ENCODE measurements at places on chromosomes 6 and 20.

GRCh38 chr20:48574383-48574782, 253.4 kb downstream of the PREX1 start:
- DNase-seq: no peak

DNA sequence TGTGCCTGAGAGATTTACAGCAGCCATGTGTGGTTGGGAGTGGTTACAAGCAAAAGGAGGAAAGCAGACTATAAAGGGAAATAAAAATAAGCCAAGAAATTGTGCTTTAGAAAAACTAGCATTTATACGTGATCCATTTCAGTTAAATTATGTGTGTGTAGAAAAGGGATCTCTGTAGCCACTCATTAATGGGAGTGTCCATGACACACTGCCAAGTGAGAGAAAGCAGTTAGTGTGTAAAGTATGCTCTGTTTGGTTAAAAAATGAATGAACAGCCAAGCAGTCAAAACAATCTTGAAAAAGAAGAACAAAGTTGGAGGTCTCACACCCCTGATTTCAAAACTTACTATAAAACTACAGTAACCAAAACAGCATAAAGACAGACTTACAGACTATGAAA, 67.9 kb upstream of the GGTLC1 start:
- no peak for DNase-seq

DNA sequence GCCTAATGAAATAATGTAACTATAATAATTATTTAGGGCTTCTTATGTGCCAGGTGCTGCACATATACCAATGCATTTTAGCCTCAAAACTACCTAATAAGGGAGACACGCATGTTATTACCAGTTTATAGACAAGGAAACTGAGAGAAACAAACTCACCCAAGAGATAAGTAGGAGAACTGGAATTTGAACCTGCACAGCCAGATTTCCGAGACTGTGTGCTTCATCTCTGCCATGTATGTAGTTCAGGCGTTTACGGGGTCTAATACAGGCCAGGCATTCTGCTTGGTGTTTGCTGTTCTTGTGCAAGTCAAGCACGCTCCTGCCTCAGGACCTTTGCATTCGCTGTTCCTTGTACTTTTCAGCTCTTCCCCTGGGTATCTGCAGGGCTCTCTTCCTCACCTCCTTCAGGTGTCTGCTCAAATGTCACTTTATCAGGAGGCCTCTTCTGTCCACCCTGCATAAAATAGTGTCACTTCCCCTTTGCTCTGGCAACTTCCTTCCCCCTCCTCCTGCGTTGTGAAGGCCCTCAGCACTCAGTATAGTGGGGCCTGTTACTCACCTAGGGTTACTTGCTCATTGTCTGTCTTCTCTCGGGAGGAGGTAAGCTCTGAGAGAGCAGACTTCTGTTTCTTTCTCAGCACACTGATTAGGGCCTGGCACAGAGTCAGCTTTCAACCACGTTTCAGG, 6.1 kb upstream of the NSFL1C start:
- no peak for DNase-seq

DNA sequence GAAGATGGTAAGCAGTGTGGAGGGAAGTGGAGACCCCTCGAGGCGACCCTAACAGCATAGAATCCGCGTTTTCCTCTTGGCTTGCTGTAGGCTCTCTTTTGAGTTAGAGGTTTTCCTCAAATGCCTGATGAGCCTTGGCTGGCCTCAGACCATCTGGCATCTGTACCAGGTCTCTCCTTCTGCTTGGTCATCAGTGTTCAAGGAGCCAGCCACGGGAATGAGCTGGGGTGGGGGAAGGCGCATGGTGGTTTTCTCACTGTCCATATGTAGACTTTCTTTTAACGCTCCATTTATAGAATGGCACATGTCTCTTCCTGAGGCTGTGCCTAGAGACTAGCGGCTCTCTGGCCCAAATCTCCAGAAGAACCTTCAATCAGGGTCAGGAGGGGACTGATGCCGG, 8.1 kb upstream of the GUCA1A start:
- no peak for DNase-seq

DNA sequence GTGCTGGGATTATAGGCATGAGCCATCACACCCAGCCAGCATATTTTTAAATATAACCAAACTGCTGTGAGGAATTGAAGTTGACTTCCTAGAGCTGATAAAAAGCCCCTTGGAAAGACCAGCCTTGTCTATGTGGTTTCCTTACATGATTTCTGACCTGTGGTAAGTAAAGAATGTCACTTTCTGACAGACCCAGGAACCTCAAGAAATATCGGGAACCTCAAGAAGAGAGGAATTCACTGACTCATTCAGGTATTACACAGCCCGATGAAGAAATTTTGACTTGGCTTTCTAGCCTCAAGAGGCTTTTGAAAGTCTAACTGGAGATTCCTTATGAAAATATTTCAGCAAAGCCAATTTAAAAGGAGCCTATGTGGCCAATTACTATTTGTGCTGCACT, 71.8 kb downstream of the FOXF2 start:
- DNase-seq: no peak

DNA sequence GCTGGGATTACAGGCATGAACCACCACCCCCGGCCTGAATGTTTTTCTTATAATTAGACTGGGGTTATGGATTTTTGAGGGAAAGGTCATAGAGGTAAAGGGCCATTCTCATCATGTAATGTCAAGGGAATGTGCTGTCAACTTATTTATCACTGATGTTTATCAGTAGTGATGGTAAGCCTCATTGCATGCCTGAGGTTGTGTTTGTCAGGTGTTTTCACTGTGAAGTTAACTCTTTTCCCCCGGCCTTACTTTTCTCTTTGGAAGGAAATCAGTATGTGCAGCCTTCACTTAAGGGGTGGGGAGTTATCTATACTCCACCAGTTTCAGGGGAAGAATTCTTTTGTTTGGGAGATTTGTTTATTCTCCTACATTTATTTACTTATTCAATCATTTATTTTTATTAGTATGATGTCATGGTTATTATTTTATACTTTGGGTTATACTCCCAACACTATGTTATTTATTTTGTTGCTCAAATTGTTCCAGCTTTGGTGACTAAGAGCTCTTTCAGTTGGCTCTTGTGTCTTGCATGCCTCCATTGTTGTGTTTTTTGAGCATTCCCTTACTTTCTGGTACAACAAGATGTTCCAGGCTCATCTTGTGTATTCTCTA, 2.8 kb upstream of the SLC17A5 start:
- no peak for DNase-seq

DNA sequence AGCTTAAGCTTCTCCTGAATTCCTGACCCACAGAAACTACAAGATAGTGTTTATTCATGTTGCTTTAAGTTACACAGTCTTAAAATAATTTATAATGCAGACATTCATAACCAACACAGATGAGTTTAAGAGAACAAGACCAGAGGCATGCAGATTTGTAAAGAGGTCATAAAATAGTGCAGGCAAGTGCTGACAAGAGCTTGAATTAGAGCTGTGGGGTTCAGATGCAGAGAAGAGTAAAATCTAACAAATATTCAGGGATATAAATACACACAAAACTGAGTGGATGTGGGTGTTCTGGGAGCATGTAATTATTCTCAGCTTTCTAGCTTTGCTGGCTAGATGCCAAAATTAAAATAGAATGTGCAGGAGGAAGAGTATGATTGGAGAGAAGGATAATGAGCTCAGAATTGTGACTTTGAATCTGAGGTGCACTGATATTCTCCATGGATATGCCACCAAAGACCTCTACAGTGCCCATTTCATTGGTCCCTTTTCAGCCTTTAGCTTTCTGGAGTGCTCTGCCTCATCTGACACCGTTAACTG, 291.9 kb upstream of the SGK1 start:
- no peak for DNase-seq

- DNase-seq: no peak
Observed at GRCh38 chr6:141963543-141964295, 169.0 kb upstream of the GJE1 start.

DNA sequence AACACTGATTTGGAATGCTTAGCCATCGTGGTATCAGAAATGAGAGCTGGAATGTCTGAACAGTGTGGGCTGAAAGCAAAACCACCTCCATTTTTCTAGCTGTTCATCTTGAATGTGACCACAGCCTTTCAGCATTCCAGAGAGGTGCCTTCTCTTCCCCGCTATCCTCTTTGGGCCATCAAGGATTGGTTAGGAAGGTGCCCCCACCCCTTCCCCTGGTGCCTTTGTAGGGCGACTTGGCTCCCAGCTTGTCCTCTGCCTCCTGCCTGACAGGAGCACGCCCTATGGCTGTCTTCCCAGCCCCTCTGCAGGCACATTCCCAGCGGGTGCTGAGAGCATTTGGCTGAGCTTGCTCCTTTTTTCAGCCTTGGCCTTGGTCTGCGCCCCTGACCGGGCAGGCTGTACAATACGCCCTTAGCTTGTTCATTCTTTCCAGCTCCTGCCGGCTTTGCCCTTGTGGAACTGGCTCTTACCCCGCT, 97.5 kb downstream of the ARMC2 start:
- no peak for DNase-seq

GRCh38 chr6:62371453-62372210, 85.6 kb upstream of the KHDRBS2 start:
- DNase-seq: no peak

GRCh38 chr20:21371193-21371592, 26.1 kb downstream of the NKX2-4 start:
- DNase-seq: no peak

GRCh38 chr20:10022625-10023024, 12.2 kb upstream of the ANKEF1 start:
- DNase-seq: no peak

DNA sequence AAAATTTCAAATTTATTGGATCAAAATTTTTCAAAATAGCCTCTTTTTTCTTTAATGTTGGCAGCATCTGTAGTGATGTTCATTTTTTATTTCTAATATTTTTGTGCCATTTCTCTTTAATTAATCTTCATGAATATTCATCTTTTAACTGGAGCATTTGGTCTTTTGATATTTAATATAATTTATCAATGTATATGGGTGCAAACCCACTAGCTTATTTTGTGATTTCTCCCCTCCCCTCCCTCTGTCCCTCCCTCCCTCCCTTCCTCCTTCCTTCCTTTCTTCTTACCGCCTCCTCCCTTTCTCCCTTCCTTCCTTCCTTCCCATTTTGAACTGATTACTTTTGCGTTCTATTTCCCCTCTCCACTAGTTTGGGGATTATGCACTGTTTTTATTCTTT, 49.2 kb downstream of the TGM2 start:
- no peak for DNase-seq

- DNase-seq: no peak
Observed at GRCh38 chr6:38021029-38021428, 201.5 kb downstream of the ZFAND3 start.

DNA sequence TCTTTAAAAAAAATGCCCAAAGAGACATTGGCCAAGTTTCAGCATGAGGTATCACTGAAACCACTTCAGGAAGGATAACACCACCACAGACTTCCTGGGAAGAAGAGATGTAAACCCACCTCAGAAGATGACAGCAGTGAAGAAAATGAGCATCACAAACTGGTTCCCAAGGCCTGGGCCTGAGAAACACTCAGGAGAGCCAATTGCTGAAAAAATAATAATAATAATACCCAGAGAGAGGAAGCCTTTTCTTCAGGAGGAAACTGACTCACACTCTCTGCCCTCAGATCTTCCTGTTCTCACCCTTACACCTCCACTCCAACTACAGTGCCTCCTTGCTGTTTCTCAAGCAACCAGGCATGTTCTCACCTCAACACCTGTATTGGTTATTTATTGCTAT, 68.1 kb upstream of the MAFB start:
- peak; percentile 23 for DNase-seq

- no peak for DNase-seq
Observed at GRCh38 chr6:90494067-90494780, 92.6 kb downstream of the MAP3K7 start.

DNA sequence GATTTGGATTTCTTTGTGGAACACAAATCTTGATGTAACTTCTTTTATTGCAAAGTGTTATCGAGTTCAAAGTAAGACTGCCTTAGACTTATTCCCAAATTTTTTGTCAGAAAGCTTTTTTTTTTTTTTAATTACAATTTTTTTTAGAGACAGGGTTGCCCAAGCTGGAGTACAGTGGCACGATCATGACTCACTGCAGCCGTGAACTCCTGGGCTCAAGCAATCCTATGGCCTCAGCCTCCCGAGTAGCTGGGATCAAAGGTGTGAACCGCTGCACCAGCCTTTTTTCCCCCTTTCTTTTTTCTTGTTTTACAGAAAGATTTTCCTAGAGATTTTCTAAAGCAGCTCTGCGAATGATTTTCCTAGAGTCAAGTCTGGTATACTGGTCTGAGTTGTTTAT, 2.8 kb downstream of the RIOK1 start:
- DNase-seq: no peak

DNA sequence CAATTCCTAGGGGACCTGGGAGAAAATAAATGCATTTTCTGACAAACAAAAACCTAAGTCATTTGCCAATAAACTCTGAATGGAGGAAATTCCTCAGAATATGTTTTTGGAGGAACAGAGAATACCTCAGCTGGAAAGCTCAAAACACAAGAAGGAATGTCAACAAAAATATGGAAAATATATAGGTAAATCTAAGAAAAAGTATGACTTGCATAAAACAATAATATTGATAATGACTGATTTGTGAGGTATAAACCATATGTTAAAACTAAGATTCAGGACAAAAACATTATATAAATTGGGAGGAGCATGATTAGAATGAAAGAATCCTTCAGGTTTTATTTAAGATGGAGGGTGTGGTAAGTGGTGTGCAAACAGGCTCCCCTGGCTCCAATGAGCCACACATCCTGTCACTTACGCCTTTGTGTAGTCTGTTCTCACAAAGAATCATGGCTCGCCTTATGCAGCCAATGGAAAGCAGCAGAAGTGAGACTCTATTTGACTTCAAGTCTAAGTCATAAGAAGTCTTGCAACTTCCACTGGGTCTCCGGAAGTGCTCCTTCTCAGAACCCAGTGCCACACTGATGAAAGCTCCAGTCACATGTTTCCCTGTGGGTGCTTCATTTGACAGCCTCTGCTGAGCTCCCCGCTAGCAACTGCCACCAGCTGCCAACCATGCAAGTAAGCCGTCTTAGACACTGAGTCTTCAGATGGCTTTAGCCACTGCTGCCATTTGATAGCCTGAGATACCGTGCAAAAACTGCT, 8.1 kb downstream of the CFAP61 start:
- DNase-seq: no peak

GRCh38 chr20:20079102-20079784, 26.9 kb downstream of the CFAP61 start:
- DNase-seq: no peak

DNA sequence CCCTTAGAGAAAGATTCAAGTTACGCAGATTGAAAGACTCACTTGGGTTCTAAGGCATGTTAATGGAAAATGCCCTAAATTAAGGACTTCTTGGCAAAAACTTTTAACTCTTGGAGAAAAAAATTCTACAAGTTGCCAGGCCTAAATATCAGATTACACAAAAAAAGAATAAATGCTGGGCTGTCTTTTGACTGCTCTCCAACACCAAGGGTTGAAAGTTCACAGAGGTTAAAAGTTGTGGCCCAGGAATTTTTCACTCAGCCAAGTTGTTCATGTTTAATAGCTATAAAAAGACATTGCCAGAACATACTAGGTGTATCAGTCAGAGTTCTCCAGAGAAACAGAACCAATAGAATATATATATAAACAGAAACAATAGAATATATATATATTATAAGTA, 268.4 kb upstream of the PRND start:
- no peak for DNase-seq

DNA sequence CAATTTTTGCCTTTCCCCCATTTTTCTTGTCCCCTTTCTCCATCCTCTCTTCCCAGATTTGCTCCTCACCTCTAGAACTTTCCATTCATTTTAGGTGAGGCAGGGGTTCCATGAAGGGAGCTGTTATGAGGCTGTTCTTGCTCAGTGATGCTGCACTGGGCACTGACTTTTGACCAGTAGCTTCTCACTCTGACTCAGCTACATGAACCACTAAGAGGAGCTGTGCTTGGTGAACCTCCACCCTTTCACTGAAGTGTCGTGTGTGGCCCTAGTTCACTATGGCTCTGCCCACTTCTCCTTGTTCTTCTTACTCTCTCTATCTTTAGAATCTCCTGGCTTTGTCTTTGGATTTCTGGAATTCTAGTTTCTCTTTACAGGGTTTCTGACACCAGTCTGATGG, 307.1 kb upstream of the RNF24 start:
- no peak for DNase-seq

Measured in NK-92 treated with Interleukin-12 subunit alpha and Interleukin-12 subunit beta, amount 100 ng/mL, for 24 hours (cell line).